ENCODE measurements at places on chromosomes 7 and 10.

GRCh38 chr7:26532471-26532870, 240.8 kb downstream of the SNX10 start:
- no peak for DNase-seq

- no peak for DNase-seq
These were observed 7.1 kb downstream of the RCC1L start for GRCh38 chr7:75066521-75066920.

- no peak for DNase-seq
These were observed 317.7 kb downstream of the CAMK1D start for GRCh38 chr10:12667052-12667451.

DNA sequence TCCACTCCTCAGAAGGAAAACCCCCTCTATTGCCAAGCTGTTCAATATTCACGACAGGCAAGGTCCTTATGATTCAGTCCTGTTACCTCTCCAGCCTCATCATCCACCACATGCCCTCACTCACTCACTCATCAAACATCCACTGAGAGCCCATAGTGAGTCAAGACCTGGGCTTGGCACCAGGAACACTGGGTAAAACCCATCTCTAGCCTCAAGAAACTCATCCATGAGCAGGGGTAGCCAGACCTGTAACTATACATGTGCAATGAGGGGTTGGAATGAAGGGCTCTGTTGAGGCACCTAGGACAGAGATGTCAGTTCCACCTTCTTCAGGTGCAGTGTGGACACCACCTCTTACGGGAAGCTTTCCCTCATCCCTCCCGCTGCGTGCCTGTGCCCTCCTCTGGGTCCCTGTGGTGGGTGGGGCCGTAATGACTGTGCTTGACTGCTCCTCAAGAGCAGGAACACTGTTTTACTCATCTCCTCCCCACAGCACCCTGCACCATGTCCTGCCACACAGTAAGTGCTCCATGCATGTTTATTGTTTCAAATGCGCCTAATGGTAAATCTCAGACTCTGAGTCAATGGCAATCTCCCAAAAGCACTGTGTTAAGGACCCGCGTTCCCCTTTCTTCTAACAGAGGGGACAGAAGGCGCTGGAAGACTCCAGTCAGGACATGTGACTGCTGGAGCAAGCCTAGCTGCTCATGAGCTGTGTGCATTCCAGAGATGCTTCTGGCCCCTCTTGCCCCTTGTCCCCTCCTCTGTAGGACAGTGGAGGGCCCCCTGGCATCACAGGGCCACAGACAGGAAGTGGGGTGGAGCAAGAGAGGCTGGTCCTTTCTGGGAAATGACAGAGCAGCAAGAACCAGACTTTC, 95.4 kb downstream of the HIPK2 start:
- DNase-seq = no peak

DNA sequence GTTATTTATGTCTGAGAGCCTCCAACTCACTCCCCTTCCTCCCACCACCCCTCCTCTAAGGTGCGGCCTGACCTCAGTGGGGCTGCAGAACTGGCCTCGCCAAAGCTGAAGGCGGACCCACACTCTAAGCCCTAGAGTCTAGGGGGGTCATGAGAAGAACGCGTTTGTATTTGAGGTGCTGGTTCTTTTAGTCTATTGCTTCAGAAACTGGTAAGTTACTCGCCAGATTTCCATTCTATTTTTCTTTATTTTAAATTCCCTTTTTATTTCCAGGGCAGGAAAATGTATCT, 357.5 kb downstream of the DNAJB6 start:
- DNase-seq = no peak

- DNase-seq = no peak
These were observed 39.9 kb upstream of the LEP start for GRCh38 chr7:128201067-128201689.

DNA sequence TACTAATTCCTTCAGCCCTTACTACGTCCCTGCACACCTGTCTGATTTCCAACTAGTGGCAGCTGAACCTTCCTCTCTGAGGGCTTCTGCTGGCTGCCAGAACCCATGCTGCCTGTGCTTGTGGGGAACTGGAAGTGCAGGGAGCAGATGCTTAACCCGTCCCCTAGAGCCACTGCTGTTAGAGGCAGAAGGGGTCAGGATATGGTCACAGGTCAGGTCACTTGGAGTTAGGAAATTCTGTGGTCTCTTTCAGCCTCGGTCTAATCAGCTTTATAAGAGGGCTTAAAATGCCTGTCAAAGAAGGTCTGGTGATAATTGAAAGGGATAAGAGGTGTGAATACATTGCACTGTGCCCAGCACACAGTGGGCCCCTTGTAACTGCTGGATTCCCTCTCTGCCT, 82.0 kb downstream of the PLPP4 start:
- DNase-seq = no peak

GRCh38 chr10:65024886-65025285, 1503.7 kb downstream of the REEP3 start:
- no peak for DNase-seq

DNA sequence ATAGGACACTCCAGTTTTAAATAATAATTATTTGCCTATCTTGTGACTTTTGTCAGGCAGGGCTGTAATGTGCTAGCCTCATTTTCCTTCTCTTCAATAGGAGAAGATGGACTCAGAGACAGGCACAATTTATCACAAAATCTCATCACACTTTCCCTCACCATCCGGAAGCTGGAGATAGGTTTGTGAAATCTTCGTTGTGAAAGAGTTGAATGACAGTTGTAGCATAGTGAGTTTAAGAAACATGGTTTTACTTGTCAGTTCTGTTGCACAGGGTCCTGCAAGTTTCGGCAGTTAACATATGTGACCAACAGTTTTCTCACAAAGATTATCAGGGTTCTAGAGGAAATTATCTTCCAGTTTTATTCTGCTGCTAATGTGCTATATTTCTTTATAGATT, 37.7 kb upstream of the MAP3K8 start:
- DNase-seq = no peak

All from cerebellar cortex (tissue), 1 donor.